ENCODE measurements at places on chromosomes 12 and 14.

GRCh38 chr14:59098377-59098776 lies 90.1 kb upstream of the DAAM1 start:
- peak; percentile 94 for DNase-seq

- no peak for DNase-seq
Observed at GRCh38 chr14:103696466-103697071, 18.7 kb downstream of the XRCC3 start.

DNA sequence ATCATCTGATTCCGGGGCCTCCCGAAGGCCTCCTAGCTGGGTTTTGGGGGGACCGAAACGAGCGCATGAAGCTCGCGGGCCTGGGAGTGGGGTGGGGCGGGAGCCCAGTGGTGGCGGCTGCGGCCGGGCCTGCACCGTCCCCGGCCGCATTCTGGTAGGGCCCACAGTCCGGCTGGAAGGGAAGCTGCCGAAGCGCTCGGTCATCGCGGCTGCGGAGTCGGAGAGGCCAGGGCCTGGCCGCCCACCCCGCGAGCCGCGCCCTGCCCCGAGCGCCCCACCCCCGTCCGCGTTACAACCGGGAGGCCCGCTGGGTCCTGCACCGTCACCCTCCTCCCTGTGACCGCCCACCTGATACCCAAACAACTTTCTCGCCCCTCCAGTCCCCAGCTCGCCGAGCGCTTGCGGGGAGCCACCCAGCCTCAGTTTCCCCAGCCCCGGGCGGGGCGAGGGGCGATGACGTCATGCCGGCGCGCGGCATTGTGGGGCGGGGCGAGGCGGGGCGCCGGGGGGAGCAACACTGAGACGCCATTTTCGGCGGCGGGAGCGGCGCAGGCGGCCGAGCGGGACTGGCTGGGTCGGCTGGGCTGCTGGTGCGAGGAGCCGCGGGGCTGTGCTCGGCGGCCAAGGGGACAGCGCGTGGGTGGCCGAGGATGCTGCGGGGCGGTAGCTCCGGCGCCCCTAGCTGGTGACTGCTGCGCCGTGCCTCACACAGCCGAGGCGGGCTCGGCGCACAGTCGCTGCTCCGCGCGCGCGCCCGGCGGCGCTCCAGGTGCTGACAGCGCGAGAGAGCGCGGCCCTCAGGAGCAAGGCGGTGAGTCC lies at the start of gene KLC1:
TSS of gene KLC1 (plus strand) at position 528 of the 819 bp plus-strand sequence. CDS start 25,354 bp downstream, outside the sequence.
- peak; percentile 52 for DNase-seq

DNA sequence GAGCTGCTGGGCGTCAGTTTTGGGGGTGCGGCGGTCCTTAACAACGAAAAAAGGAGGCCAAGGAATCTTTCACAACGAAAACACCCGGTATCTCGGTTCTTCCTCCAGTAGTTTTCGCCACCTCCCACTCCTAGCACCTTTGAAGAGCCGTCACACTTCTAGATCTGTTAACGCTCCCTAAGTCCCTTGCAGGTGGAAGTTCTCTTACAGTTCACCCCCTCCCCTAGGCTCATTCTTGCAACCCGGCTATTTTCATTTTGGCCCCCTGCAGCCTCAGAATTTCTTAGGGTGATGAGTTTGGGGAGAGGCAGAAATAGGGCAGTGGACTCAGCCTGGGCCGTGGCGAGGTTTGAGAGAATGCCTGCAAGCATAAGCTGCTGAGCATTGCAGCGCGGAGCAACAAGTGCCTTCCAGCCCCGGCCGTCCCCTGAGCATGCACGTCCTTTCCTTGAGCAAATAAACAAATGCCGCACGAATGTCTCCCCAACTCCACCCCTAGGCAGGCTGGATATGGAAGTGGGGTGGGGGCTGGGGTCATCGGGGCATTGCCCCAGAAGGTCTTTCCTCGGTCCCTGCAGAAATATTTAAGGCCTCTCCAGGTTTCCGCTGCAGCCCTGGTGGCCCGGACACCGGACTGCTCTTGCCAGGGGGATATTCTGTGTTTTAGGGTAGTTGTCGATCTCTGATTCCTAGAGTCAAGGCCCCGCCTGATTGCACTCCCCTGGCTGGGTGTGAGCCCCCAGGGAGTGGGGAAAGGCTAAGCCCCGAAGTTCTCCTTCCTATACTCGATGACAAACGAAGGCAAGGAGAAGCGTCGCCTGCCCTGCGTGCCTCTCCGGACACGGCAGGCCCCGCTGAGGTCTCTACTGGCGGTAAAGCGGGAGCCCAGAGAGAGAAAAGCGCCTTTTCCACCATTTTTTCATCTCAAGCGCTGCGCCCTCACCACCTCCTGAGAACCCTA lies 1.6 kb downstream of the RFX4 start:
- no peak for DNase-seq

GRCh38 chr12:129839679-129840078 lies 64.1 kb downstream of the TMEM132D start:
- DNase-seq, result no peak

DNA sequence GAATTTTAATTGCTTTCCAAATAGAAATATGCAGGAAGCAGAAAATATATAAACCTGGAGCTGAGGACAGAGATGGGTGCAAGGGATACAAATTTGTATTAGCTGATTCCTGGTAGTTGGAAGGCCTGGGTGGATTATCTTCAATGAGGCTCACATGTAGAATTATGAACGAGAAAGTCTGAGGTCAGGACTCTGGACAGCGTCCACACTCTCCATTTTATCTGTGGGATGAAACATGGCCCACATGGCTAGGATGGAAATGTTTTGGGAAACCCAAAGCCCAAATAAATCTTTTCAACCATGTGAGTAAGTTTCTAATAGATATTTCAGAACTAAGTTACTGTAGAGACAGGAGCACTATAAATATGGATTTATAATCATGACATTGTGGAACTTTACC lies 256.1 kb downstream of the APAF1 start:
- no peak for DNase-seq

- no peak for DNase-seq
Observed at GRCh38 chr12:112684742-112685141, 106.8 kb upstream of the RPH3A start.

GRCh38 chr14:32827514-32827913 lies 111.2 kb upstream of the NPAS3 start:
- no peak for DNase-seq

GRCh38 chr12:45914090-45914489 lies 76.3 kb downstream of the SCAF11 start:
- DNase-seq, result peak; percentile 82

DNA sequence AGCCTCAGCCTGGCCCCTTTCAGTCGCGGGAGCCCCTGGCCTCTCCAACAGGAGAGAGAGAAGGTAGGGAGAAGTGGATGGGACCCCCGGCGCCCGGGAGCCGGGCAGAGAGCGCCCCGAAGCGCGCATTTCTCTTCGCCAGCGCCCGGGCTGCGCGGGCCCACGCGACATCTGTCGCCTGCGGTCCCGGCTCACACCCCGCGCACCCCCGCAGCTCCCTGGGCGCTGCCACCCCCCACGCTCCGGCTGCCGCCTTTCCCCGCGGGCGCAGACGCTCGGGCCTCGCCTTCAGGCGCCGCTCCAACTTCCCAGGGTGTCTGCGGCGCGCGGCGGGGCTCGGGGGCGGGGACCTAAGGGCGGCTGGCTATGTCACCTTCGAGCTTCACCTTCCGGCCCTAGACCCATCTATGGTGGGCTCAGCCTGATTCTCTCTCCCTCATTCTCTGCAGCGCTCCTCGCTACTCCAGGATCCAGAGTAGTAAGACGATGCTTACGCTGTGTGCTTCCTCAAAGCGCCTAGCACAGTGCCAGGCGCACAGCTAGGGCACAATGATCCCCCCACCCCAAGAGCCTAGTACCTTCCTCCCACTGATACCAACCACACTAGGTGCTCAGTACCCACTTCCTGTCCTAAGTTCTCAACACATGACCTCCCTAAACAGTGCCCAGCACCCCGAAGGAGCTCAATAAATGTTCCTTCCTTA lies 1.6 kb downstream of the HRK start:
- DNase-seq, result no peak

DNA sequence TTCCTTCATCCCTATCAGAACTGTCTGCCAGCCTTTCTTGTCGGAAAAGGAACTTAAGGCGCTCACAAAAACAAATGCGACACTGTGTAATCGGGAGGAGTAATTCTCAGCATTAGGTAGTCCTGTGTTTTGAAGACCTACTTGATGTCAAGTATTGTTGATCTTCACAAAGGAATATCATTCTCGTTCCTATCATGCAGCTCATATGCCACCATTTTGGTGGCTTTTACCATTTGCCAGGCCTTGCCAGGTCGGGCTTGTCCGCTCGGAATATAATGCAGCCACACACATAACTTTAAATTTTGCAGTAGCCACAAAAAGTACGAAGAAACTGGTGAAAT lies 903 bp upstream of the PPP4R3A start:
- DNase-seq, result no peak

DNA sequence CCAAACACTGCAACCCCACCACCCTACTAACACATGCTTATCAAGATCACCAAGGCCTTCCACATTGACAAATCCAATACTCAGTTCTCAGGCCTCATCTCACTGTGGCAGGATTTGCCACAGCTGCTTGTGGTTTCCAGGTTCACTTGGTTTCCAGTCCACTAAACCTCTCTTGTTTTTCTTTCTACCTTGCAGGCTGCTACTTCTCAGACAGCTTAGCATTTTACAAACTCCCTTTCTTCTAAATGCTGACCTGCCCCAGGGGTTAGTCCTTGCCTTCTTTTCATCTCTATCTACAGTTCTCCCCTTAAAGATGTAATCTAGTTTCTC lies 84.1 kb downstream of the BCAT1 start:
- DNase-seq, result peak; percentile 36

- DNase-seq, result no peak
Observed at GRCh38 chr12:11891754-11892386, 178.9 kb upstream of the BCL2L14 start.

DNA sequence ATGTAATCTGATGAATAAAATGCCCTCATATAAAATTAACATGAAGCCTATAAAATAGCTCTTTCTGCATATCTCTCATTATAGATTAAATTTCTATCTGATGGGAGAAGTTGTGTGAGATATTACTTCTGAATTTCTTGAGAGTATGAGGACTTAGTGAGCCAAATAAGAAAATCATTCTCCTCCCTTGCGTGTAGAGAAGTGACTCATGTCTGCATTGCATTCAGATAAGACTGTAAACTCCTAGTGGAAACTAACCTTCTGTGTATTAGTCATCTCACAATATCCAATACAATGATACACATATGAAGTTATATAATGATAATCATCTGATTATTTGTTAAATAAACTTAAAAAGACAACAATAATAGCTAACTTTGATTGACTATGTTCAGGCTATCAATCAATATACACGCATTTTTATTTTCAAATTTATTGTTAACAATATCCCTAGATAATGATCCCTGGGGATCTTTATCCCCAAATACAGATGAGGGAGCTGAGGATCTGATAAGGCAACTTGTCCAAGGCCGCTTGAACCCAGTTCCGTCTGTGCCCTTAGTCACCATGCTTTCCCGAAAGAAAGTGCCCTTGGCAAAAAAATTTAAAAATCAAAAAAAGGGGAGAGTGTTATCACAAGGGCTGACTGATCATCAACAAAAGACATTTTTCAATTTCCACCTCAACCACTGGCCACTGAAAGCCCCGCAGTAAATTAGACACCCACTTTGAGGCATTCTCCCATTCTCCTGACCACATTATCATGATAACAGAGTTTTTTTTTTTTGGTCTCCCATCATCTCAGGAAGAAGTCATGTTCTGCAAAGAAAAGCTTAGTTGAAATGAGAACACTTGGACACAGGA lies 189.2 kb upstream of the RASSF8 start:
- peak; percentile 84 for DNase-seq

DNA sequence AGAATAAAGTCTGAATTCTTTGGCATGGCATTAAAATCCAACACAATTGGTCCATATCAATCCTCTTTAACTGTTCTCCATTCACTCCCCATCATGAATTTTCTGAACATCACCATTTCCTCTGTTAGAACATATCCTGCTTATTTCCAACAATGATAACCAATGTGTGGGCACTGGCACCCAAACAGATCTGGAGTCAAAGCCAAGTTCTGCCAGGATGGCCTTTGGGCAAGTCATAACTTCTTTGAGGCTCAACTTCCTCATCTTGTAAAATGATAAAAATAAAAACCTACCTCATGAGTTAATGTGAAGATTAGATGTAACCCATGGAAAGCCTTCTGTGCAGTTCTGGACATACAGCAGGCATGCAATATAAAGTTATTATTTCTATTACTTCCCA lies 12.5 kb downstream of the PAWR start:
- no peak for DNase-seq

DNA sequence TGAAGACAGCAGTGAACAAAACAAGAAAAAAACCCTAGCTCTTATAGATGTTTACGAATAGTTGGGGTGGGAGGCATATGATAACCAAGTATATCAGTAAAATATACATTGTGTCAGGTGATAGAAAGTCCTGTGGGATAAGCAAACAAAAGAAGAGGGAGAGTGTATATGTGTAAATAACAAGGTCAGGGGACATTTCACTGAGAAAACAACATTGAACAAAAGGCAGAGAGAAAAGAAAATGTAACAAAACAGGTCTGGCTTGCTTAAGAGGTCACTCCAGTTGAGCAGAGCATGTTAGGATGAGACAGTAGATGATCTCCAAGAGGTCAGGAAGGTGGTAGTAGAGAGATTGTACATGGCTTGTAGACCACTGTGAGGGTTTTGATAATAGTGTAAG lies 304.1 kb downstream of the ACSS3 start:
- no peak for DNase-seq

DNA sequence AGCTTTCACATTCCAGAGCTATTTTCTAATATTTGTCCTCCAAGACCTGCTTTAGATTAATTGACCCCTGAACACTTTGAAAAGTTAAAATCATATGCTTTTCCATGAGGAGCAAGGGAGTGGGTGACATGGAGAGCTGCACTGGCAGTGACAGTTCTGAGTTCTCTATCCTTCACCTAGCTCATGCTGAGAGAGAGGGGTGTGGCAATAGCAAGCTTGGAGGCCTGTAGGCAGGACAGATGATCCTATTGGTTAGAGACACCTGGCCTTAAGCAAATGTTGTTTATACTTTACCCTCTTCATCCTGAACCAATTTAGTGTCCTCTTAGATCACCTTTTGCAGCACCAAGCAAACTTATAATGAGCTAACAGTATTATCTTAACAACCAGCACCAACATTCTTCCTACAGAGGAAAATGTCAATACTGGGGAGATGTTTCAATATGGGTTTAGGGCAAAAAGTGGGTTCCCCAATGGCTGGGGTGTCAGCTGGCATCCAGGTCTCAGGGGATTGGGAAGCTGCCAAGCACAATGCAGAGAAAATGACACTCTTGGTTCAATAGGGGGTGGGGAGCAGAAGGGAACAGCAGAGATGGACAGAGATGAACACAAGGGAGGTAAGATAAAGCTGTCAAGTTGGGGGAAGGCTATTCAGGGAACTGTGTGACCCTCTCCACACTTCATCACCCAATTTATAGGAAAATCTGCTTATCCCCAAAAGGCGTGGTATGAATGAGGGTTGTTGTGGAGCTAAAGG lies 37.0 kb upstream of the PPM1H start:
- no peak for DNase-seq

DNA sequence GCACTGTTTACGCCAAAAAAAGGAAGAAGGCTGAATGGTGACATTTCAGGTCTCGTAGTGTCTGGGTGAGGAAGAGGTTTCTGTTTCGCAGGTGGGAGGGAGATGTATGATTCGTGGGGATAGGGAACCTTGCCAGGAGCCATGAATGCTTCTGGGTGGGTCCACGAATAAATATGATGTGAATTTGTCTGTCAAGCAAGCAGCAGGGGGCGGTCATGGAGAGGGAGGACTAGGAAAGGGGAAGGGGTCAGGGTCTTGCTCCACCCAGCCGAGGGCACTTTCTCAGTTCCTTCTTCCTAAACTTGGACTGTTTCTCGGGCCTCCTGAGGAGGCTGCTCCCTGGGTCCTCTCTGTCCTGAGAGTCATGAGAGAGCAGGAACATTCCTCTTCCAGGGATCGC lies 72.5 kb downstream of the LGMN start:
- no peak for DNase-seq
